ENCODE measurements at places on chromosomes 1 and 21.

DNA sequence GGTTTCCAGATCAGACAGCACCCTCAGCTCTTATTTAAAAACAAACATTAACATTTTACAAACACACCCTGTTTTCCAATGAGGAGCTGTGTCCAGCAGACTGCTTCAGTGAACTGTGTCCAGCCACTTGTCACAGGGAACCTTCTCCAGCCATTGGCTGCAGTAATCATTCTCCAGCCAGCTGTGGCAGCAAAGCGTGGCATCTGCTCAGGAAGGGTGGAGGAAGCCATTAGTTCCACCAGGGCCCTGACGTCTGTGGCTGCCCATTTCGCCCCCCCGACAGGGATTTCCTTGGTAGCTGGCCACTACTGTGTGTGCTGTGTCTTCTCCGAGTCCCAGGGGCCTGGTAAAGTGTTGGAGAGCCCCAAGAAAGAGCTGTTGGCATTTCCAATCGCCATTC lies 62.9 kb upstream of the SELENON start:
- DNase-seq = no peak

GRCh38 chr1:3899754-3900149 lies 320 bp downstream of the C1orf174 start:
- no peak for DNase-seq

DNA sequence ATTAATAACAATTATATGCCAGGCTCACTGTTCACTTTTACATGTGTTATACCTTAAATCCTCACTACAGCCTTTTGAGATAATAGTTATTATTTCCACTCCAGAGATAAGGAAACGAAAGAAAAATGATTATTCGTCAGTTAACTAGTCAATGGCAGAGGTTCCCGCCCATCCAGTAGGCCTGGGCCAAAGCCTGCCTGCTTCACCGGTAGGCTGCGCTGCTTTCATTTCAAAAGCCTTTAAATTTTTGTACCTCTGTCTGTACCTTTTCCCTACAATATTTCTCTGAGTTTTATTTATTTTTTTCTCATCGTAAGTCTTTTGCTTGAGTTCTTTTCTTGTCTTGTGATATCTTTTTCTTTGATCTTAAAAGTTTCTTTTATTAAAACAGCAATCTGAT lies 3.6 kb downstream of the GPR52 start:
- DNase-seq = no peak

- DNase-seq = no peak
Measured at GRCh38 chr1:184825571-184825970, 70.9 kb upstream of the EDEM3 start.

DNA sequence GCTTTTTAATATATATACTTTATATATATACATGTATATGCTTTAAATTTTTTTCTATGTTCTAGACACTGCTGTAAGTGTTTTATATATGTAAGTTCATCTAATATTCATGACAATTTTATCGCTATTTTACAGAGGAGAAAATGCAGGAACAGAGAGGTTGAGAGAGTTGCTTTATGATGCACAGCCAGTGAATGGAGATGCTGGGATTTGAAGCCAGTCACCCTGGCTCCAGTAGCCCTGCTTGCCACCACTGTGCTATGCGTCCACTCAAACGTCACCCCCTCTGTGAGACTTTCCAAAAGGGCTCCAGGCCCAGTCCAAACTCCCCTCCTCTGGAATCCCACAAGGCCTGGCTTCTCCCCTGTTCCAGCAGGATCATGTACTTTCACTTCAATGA lies 91.0 kb upstream of the GRIK3 start:
- no peak for DNase-seq
